ENCODE measurements at places on chromosomes 12 and 14.
A peak's percentile ranks its signal among the peaks of the same experiment; 100 is the strongest.

DNA sequence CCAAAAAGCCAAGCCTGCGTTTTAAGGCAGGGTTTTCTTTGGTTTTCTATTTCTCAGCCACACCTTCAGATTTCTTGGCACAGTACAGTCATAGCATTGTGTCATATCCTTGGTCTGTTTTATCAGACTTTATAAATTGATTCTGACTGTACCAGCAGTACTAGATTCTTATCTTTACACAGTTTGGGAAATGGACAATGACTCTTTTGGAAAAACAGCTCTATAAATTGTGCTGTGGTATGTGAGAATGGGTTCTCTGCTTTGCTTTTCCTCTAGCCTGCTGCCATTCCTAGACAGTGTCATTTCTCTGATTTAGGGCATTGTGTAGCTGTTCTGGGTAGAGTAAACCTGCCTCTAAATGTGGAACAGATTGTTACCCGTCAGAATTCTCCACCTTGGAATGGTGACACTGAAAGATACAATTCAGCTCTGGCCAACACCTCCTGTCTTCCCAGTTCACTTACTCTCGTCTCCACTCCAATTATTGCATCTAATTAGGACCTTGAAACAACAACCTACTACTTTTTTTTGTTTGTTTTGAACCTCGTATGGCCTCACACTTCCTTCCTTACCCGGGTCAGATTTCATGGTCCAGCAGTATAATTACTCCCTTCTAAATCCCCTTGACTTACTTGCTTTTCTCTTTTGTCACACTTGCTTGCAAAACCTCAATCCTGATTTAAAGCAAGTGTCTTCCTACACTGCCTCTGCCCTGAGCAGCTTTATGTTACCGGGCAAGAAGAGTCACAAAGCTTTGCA, 226.3 kb downstream of the ERC1 start:
- DNase-seq, result peak; percentile 15

- DNase-seq, result no peak
Measured at GRCh38 chr12:80590085-80590484, 117.3 kb upstream of the MYF6 start.

DNA sequence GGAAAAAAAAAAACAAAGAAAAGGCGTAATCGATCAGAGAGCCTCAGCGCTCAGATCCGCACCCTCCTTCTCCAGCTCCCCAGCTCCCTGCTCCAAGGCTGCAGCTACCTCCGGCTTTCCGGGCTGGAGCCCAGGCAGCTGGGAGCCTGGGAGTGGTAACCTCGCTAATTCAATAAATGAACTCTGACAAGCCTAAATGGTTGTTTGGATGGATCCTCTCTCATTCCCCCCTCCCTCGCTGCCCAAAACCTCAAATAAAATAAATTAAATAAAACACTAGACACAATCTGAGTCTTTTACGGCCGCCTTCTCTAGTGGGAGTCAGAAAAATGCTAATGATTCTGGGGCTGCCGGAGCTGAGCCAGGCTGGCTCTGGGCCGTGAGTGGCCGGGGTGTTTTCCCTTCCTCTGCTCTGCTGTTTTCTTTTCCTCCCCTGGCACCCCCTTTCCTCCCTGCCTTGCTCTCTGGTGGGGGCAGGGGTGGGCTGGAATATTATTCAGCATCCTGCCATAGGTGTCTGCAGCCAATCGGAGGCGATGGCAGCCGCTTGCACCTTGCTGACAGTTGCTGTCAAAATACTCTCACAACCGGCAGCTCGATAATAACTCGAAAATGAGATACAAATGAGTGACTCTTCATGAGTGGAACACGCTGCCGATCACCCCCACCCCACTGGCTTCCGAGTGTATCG, 76.1 kb downstream of the RBM19 start:
- no peak for DNase-seq

DNA sequence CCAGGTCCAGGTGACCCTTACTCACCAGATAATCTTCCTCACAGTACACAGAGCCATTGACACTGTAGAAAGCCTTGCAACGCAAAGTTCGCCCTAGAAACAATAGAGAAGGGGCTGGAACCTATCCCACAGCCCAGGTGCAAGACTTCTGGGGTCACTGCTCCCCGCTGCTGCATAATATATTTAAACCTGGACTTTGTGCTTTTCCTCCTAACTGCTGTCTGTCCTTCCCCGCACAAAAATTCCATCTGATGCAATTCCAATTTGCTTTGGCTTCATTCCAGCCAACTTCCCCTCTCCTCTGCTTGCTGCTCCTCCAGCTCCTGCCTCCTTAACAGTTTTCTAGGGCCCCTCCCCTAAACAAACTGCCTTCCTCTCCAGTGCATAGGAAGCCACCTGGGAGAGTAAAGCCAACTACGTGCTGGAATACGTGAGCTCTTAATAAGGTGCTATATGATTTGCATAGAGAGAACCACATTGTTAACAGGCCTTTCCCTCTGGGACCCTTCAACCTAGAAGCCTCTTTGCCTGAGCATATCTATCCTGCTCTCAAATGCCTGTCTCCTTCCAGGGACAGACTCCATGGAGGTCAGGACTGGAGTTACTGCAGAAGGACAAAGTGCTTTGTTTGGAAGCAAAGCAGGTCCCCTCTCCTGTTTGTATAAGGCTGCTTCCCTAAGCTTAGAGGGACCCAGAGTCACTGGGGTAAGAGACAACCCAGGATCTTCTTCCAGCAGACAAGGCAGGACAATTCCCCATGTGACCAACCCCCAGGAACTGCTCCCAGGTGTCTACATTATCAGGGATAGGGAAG, 5.5 kb downstream of the AJUBA start:
- DNase-seq, result no peak

DNA sequence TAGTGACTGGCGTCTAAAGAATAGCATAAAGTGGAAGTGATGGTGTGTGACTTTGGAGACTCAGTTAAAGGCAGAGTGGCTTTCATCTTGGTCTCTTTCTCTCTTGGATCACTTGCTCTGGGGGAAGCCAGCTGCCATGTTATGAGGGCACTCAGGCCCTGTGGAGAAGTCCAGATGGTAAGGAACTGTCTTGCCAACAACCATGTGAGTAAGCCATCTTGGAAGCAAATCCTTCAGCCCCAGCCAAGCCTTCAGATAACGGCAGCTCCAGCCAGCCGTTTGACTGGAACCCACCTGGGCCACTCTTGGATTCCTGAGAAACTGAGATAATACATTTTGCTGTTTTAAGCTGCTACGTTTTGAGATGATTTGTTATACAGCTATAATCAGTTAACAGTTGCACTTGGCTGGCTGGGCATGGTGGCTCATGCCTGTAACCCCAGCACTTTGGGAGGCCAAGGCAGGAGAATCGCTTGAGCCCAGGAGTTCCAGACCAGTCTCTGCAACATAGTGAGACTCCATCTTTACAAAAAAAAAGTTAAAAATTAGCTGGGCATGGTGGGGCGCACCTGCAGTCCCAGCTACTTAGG, 7.7 kb upstream of the LRRC23 start:
- DNase-seq, result no peak

All from nephron progenitor cell (in vitro differentiated cells).